T-cell (primary cell): ENCODE measurements at places on chromosomes 4 and X.
A peak's percentile ranks its signal among the peaks of the same experiment; 100 is the strongest.

DNA sequence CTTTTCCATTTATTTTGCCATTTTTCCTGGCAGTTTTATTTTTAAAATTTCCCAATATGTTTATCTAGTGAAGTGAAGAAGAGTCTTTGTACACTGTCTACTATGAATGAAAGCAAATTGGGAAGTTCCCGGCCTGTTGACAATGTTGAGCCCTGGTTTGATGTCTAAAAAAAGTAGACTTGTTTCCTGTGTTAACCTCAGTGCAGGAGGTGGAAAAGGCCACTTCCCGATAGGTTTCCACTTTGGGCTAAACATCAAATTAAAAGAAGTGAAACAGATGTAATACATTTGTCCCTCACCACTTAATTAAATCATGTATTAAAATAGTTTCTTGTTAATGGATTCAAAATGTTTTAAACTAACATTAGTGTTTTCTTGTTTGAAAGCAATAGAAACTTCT, 30.0 kb downstream of the BBS12 start:
- no peak for DNase-seq

DNA sequence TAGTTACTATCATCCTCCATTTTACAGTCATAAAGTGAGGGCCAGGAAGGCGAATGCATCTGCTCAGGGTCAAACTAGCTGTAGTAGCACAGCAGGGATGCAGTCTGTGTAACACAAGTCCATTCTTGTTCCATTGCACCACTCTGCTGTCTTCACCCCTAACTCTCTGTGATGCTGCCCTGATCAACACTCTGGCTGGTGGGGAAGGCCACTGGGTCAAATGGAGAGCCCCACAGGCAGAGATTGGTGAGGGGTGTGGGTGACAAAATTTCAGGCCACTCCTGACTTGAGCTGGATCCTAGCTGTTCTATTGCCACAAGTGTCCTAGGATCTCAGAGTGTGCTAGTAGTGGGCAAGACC, 136.5 kb downstream of the PJA1 start:
- DNase-seq = no peak

DNA sequence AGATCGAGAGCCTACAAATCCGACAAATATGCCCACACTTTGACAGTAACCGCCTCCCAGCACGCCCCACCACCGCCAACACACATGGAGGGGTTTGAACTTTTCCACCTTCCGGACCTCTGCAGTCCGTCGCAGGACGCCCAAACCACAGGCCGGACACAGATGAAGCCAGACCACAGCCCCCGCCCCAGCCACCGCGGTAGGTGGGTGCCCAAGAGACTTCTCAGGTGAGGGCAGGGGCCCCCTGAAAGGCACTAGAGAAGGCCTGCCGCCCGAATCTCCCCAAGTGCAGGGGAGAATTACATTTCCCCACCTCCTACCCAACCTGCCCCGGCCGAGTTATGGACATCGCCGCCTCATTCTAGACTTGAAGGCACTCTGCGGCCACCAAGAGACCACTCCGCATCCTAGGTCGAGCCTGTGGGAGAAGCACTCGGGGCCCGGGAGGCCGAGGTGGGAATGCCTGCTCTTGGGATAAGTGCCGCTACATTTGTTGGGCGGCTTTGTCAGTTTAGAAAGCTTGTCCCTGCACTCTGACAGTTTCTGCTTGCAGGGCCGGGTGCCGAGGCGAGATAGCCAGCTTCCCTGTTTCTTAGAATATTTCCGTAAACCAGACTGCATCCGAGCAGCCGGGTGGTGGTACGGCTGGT, 21.5 kb downstream of the HAND2 start:
- no peak for DNase-seq

GRCh38 chr4:184395971-184396391, 78.4 kb downstream of the IRF2 start:
- DNase-seq = no peak

GRCh38 chr4:55184600-55185523, 59.5 kb upstream of the KDR start:
- DNase-seq = no peak

DNA sequence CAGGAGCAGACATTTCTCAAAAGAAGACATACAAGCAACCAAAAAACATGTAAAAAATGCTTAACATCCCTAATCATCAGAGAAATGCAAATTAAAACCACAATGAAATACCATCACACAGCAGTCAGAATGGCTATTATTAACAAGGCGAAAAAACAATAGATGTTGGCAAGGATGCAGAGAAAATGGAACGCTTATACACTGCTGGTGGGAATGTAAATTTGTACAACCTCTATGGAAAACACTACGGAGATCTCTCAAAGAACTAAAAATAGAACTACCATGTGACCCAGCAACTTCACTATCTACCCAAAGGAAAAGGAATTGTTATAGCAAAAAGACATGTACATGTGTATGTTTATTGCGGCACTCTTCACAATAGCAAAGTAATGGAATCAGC, 71.5 kb downstream of the PPP4R3C start:
- no peak for DNase-seq

DNA sequence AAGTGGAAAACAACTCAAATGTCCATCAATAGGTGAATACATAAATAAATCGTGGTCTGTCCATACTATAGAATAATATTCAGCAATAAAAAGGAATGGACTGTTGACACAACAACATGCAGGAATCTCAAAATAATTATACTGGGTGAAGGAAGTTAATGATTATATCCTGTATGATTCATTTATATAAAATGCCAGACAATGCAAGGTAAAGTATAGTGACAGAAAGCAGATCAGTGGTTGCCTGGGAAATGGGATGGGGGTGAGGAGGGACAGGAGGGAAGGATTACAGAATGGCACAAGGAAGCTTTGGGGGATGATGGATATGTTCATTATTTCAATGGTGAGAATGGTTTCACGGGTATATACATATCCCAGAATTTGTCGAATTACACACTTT, 12.3 kb downstream of the PYURF start:
- no peak for DNase-seq

DNA sequence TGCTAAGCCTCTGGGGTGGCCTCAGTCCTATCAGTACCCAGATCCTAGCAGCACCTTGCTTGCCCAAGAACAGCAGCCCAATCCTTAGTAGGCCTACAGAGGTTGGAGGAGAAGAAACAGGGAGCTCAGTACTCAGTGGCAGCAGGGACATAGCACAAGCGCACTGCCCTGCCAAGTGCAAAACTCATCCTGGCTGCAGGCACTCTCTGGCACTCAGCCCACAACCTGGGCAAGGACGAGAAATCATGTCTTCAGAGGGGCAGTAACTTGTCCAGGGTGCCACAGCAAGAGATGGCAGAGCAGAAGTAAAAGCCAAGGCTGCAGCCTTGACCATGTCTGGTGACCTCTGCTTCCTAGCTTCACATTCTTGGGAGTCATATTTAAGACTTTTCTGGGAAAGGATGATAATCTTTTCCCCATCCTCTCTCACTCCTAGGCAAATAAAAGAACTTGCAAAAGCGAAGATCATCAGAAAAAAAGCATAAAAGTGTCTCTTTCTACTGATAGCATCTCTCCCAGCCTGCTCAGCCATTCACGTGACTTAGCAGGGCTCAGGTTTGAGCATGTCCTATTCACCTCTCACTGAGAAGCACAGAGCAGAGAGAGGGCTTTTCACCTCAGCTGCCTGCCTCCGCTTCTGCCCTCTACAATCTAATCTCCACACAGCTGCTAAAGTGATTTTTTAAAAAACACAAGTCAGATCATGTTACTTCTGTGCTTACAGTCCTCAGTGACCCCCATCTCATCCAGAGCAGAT, 37.2 kb upstream of the MAGEA4 start:
- no peak for DNase-seq

- no peak for DNase-seq
Observed at GRCh38 chr4:31324814-31325213, 604.6 kb downstream of the PCDH7 start.

DNA sequence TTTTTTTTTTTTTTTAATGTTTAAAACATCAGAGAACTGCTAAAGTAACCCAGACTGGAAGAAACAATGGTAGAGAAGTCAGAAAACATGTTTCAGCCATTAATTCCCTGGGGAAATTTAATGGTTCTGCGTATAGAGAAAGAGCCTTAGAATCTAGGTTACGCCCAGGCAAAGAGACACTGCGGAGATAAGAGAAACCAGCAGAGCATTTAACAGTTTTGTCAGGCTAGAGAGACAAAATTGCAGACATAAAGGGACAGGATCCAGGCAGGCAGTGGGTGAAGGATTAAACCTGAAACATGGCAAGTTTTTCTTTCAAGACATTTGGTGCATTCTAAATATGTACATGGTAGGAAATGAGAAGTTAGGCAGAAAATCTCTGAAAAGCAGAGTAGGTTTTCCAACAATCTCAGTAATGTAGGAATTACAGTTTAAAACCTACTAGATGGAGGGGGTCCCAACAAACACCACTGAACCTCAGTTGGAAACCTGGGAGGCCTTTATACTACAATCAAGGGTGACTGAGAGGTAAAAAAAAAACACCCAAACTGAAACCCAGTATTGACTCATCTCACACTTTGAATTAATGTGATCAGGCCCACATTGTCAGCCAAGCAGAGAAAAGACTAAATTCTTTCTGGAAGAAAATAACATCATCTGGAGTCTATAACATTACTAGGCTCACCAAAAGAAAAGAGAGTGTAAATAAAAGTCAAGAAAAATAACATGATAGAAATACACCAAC, 254.2 kb upstream of the NWD2 start:
- no peak for DNase-seq

DNA sequence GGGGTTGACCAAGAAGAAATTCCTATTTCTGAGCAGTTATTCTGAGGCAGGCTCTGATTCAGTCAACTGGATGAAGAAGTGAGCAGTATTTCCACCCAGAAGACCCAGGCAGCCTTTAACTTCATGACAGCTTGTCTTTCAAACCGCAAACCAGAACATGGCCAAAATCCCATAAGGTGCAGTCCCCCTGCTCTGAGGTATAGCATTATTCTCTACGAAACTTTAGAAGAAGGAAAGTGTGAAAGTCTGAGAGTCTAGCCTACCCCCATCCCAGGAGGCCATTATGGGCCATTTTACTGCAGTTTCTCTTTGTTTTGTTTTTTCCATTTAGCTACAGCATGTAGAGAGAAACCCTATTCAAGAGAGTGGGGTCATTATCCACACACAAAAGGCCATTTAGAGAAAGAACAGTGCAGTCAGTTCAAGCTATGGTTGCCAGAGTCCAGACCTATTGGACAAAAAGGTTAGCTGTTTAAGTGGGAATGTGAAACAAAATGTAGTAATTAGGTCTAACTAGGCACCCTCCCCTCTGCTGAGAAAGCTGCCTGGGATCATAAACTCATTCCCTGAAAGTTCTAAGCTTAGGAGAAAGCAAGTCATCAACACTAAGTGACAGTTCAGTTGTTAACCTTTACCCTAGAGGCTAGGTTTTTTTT, 52.1 kb upstream of the RASGEF1B start:
- no peak for DNase-seq

DNA sequence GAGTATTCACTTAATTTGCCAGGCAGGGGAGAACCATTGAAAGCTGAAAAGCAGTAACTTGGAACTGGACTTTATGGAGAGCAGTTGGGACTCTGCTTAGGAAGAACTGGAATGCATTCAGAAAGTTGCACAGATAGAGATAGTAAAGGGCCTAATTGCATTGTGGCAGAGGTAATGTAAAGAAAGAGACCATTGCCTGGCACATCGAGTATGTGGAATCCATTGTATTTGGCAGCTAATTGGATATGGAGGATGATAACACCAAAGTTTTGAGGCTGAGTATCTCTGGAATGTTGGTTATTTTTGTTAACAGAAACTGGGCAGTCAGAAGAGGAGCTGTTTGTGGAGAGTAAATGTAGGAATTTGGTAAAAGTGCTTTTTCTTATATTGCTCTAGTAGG, 169.9 kb downstream of the BMPR1B start:
- DNase-seq = no peak

- no peak for DNase-seq
Observed at GRCh38 chrX:44507292-44507691, 35.4 kb downstream of the FUNDC1 start.

GRCh38 chrX:100745806-100746537, 14.1 kb upstream of the SYTL4 start:
- DNase-seq = no peak

DNA sequence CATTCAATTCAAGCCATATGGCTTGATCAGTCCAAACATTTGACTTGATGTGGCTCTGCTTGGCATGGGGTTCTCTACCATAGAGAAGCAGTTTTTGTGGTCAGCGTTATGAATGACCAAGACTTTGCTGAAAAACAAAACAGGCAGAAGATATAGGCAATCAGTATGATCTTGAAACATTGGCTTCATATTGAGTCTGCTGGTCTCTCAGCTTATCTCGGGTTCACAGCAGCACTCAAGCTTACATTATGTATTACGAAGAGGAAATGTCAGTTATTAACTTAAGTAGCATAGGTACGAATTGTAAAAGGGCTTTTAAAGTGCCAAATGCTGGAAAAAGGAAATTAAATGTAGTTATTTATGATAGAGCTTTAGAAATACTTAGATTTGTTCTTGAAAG, 99.0 kb downstream of the AFF2 start:
- no peak for DNase-seq

GRCh38 chr4:28014469-28014868, 1153.8 kb downstream of the STIM2 start:
- DNase-seq = no peak

DNA sequence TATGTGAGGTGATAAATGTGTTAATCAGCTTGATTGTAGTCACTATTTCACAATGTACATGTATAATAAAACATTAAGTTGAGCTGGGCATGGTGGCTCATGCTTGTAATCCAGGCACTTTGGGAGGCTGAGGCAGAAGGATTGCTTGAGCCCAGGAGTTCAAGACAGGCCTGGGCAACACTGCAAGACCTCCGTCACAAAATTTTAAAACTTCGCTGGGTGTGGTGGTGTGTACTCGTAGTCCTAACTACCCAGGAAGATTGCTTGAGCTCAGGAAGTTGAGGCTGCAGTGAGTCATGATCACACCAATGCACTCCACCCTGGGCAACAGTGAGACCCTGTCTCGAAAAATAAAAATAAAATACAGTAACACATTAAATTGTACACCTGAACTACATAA, 20.1 kb downstream of the LYAR start:
- peak; percentile 12 for DNase-seq

- DNase-seq = no peak
Observed at GRCh38 chr4:89586318-89586717, 250.6 kb downstream of the SNCA start.

GRCh38 chrX:135740681-135741149, 27.3 kb downstream of the CT45A1 start:
- peak; percentile 19 for DNase-seq

- DNase-seq = no peak
Observed at GRCh38 chr4:157728215-157728614, 444.6 kb downstream of the GASK1B start.

DNA sequence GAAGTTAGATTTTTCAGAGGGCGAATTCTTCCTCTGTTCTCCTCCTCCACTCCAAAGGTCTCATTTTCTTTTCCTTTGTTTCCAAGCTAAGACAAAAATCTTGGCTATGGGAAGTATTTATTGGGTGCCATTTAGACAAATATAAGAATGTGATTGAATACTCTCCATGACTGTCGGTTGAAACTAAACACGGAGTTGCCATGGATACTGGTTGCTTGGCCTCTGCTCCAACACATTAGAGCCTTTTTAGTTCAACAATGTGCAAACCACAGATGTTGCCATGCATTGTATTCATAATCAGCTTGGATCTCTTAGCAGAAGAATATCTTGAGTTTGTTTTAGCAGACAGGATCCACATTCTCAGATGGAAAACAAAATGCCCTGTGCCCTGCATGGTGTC, 366.5 kb upstream of the LCORL start:
- DNase-seq = no peak
